ENCODE measurements at places on chromosomes 2 and 18. TPM values are rescaled to one million over a fixed set of nuclear protein-coding genes. Genes with fewer than 3 reads are reported as not detected.
A peak's percentile ranks its signal among the peaks of the same experiment; 100 is the strongest.

DNA sequence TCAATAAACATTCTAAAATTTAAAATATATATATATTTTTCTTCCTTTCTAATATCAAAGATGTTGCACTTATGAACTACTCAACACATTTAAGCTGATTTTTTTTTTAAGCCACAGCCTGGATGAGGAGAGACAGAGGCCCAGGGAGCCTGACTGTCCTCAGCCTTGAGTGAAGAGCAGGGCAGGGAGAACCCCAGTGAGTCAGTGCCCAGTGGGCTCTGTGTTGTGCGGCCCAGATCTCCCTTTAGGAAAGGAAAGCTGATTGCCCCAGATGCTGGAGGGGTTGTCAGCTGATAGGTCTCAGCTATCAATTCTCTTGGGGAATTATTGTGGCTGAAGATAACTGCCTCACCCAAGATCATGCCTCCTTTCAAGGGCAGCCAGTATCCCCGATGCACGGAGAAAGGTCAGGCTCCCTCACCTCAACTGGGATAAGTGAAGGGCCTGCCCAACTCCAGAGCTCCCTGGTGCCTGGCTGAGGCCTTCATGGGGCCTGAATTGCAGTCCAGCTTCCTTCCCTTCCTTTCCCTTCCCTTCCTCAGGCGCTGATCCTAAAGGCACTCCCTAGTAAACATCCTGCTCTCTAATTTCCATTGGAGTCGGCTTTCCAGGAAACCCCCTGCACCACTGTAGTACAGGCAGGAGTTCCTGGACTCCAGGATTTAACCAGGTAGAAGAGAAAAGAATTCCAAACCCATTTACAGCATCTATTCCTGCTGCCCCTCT, 106.9 kb upstream of the ATL2 start:
- no peaks in the 10 kb centered on the region for H3K4me1 ChIP-seq
- H3K27ac ChIP-seq: no peak overlapping the region
- no peak overlapping the region for H3K4me3 ChIP-seq

DNA sequence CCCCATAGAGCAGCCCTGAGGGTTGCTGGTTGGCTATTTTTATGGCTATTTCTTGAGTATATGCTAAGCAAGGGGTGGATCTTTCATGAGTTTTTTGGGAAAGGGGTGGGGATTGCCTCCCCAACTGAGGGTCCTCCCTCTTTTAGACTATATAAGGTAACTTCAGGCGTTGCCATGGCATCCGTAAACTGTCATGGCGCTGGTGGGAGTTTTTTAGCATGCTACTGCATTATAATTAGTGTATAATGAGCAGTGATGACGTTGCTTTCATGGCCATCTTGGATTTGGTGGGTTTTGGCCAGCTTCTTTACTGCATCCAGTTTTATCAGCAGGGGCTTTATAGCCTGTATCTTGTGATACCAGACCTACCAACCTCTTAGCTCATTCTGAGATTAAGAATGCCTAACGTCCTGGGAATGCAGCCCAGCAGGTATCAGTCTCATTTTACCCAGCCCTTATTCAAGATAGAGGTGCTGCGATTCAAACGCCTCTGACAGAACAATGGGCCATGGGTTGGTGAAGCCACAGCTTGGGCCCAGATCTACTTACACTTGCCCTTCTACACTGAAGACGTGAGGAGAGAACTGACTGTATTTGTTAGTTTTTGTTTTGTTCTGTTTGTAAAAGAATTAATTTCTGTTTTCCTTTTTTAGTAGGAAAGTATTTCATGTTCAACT, 53.8 kb upstream of the TMEM163 start:
- peaks cover 5% of the 10 kb centered on the region for H3K4me1 ChIP-seq
- DNase-seq: no peak
- no peaks in the 10 kb centered on the region for H3K27me3 ChIP-seq
- no peak overlapping the region for H3K27ac ChIP-seq
- no peaks in the 10 kb centered on the region for H3K36me3 ChIP-seq

CXCR1 gene
- total RNA-seq: not detected

ESPNL gene
- 0.05 TPM for total RNA-seq

WDR35 gene
- 4.4 TPM for total RNA-seq

DNA sequence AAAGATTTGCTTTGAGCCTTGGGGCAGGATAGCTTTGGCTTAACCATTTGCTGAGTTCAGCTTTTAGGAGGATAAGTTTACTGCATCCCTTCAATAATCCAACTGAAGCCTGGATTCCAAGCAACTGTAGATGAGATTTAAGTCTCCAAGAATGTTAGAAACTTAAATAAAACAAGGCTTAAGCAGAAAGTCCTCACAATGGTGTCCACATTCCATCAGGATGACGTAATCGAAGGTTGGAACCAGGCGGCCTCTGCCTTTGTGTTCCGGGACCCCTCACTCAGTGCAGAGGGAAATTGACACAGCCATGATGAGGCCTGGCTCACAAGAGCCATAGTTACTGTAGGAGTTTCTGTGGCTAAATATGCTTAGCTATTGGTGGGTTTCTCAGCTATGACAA, 260.4 kb downstream of the LPIN1 start:
- H3K4me1 ChIP-seq: peaks cover 22% of the 10 kb centered on the region
- H3K27me3 ChIP-seq: peaks cover 52% of the 10 kb centered on the region
- no peak overlapping the region for H3K4me3 ChIP-seq
- DNase-seq: no peak
- peaks cover 1% of the 10 kb centered on the region for H3K36me3 ChIP-seq
- H3K27ac ChIP-seq: no peak overlapping the region

GRCh38 chr18:54130177-54130576, 94.3 kb downstream of the MBD2 start:
- no peaks in the 10 kb centered on the region for H3K27me3 ChIP-seq
- H3K4me1 ChIP-seq: peaks cover 5% of the 10 kb centered on the region
- no peak for DNase-seq
- H3K36me3 ChIP-seq: no peaks in the 10 kb centered on the region
- no peak overlapping the region for H3K4me3 ChIP-seq

GRCh38 chr2:38444247-38444646, 67.2 kb upstream of the ATL2 start:
- DNase-seq: no peak
- H3K4me1 ChIP-seq: no peaks in the 10 kb centered on the region
- H3K36me3 ChIP-seq: no peaks in the 10 kb centered on the region
- H3K27ac ChIP-seq: no peak overlapping the region

GRCh38 chr2:122469147-122469546, 713.7 kb downstream of the TSN start:
- H3K4me1 ChIP-seq: no peaks in the 10 kb centered on the region
- DNase-seq: no peak
- no peak overlapping the region for H3K4me3 ChIP-seq
- H3K27me3 ChIP-seq: no peaks in the 10 kb centered on the region
- no peaks in the 10 kb centered on the region for H3K36me3 ChIP-seq
- H3K27ac ChIP-seq: no peak overlapping the region

DNA sequence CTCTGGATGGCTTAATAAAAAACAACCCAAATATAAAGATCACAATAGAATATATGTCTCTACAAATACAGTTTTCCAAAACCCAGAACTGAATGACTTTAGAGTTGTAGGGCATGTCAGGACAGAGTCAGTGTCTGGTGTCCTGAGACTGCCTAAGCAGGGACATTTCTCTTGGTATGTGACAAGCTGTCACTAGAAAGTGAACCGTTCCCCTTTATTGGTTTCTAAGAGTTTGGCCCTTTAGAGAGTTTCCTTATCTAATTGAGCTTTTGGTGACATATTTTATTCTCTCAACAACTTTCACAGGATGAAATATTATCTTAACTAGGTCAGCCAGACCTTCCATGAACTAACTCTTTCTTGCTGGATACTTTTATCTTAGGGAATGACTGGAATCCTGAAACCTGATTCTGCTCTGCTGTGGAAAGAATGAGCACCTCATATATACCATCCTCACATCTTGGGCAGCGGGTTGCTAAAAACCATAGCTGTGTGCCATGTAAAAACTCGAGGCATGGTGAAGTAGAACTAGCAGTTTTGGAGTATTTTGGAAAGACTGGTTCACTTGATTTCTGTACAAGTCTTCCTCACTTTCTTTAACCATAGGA, 54.8 kb downstream of the CAVIN2 start:
- no peaks in the 10 kb centered on the region for H3K27me3 ChIP-seq
- no peak overlapping the region for H3K27ac ChIP-seq
- H3K4me3 ChIP-seq: no peak overlapping the region

DNA sequence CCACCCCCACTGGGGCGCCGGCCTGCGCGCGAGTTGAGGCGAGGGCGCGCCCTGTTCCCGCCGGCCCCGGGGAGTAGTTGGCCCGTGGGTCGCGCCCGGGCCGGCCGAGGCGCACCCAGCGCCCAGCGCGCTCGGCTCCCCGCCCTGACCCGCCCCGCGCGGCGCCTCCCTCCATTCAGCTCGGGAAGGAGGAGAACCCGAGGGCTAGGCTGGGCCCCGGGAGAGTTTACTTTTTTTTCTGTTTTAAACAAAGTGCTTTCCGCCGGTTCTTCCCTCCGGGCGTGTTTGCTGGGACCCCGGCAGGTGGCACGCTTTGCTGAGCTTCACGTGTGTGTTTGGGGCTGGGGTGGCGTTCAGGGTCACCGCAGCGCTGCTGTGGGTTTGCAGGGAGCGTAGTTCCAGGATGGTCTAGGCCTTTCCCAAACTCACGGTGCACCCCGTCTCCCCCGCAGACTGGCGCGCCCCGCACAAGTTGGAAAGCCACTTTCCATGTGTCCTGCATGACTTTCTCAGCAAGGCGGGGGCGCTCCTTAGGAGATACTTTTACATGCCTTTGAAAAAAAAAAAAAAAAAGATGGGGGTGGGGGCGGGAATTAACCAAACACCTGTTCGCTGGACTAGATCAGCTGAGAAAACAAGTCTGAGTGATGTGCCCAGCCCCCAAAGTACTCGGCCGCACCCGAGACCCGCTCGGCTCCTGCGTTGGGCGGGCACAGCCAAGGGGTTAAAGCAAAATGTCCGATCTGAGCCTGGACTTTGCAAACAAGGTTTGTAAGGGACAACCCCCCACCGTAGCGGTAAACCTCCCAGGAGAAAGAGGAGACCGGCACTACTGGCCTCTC, 825 bp downstream of the ITGA6 start:
- H3K4me1 ChIP-seq: peaks cover 76% of the 10 kb centered on the region
- DNase-seq: peak; percentile 78
- H3K4me3 ChIP-seq: peak overlapping the region; percentile 81
- H3K36me3 ChIP-seq: no peaks in the 10 kb centered on the region

- H3K4me3 ChIP-seq: no peak overlapping the region
- DNase-seq: no peak
- H3K4me1 ChIP-seq: no peaks in the 10 kb centered on the region
- no peaks in the 10 kb centered on the region for H3K27me3 ChIP-seq
Observed at GRCh38 chr2:119657466-119658145, 21.4 kb upstream of the TMEM177 start.

DNA sequence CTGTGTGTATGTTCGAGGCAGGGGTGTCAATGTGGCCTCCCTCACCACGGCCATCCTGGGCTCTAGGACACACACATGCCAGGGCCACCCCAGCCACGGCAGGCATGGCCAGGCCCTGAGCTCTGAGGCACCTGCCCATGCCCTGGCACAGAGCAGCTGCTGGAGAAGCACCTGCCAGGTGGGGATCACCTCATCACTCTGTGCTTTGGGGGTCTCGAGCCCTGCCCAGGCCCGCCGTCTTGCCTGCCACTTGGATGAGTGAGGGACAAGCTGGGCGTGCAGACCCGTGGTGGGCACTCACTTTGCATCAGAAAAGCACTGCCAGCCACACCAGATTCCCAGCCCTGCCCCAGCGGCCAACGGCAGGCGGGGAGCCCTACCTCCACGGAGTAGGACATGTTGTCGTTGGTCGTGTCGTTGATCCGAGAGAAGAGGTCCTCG, 33.1 kb downstream of the KIF1A start:
- H3K4me3 ChIP-seq: no peak overlapping the region
- H3K27ac ChIP-seq: no peak overlapping the region
- no peaks in the 10 kb centered on the region for H3K4me1 ChIP-seq
- H3K36me3 ChIP-seq: no peaks in the 10 kb centered on the region

- H3K27ac ChIP-seq: no peak overlapping the region
- DNase-seq: peak; percentile 47
- H3K4me3 ChIP-seq: no peak overlapping the region
Observed at GRCh38 chr2:136582628-136583205, 182.6 kb upstream of the THSD7B start.

GRCh38 chr2:236352761-236353593, 88.8 kb upstream of the ASB18 start:
- no peak overlapping the region for H3K4me3 ChIP-seq
- no peaks in the 10 kb centered on the region for H3K4me1 ChIP-seq
- no peak overlapping the region for H3K27ac ChIP-seq
- H3K36me3 ChIP-seq: no peaks in the 10 kb centered on the region

DNA sequence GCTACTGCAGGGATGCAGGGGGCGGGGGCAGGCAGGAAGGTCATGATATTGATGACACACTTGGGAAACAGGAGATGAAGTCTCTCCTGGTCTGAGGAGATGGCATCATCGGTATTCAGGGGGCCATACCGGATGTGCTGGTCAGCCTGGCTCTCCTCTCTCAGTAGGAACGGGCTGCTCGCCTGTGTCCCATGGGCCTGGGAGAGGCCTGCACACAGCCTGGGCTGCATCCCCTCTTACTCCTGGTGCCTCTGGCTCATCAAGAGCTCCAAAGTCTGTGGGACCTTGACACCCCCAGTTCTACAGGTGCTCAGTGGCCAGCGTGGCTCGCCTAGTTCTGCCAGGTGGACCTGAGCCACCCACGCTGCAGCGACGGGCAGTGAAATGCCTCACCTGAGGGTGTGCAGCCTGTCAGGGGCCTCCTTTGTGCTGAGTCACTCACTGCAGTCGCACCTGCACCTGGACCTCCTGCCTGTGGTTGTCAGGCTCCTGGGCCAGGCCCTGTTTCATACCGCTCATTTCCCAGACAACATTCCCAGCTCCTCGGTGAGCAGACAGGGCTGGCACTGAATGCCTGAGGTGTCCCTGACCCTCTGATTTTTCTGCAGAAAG, 18.6 kb upstream of the CNDP1 start:
- H3K36me3 ChIP-seq: peaks cover 43% of the 10 kb centered on the region
- no peak overlapping the region for H3K27ac ChIP-seq
- H3K27me3 ChIP-seq: no peaks in the 10 kb centered on the region
- H3K4me3 ChIP-seq: no peak overlapping the region
- no peaks in the 10 kb centered on the region for H3K4me1 ChIP-seq
- DNase-seq: no peak

- H3K36me3 ChIP-seq: no peaks in the 10 kb centered on the region
- H3K4me3 ChIP-seq: no peak overlapping the region
- peaks cover 66% of the 10 kb centered on the region for H3K4me1 ChIP-seq
- no peak for DNase-seq
- no peaks in the 10 kb centered on the region for H3K27me3 ChIP-seq
- H3K27ac ChIP-seq: no peak overlapping the region
Observed at GRCh38 chr2:26769089-26769761, 5.1 kb downstream of the SLC35F6 start.

Data from activated naive CD4-positive, alpha-beta T cell treated with anti-CD3 and anti-CD28 coated beads for 36 hours (primary cell).